Activated CD8-positive, alpha-beta memory T cell treated with anti-CD3 and anti-CD28 coated beads for 1 hour (primary cell): ENCODE measurements at places on chromosomes 5 and 9.

DNA sequence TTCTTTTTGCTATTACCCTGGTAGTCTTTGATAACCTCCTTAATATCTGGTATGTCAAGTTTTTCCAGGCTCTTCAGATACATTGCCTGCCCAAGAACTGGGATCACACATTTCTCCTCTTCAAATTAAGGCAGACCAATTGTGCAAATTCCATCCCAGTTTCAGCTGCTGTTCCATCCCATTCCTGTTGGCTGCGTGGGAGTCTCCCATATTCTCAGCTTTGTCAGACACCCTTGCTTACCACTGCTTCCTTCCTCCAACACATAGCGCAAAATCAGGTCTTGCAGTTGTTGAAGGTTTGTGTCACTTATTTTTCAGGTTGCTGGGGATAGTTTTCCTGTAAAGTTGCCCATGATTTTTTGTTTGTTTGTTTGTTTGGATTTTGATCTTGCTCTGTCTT, 15.2 kb downstream of the HCN1 start:
- DNase-seq, result no peak

DNA sequence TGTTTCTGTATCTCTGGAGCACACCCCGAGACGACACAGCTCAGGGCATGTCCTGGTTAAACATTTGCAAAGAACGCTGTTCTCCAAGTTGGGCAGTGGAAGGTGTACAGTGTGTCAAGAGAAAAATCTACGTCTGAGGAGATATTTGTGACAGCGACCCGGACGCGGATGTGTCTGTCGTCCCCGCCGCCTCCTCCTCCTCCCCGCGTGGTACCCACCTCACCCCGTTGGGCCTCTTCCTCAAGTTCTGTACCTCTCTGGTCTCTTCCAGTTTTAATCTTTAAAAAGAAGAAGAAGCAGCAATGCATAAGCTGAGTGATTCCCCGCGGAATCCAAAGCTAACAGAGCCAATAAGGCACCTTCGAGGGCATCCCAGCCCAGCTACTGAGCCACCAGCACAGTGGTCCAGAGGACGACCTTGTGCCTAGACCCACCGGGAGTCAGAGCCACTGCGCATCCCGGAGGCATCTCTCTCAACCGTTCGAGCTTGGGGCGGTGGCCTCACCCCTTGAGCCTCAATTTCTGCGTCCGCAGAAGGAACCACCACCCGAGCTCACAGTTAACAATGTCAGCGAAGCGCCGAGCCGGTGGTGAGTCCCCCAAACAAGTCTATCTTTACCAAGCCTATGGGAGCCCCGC, 467 bp downstream of the C9orf78 start:
- DNase-seq, result no peak

- DNase-seq, result peak; percentile 10
Measured at GRCh38 chr5:143434261-143435209, 31.0 kb upstream of the NR3C1 start.

GRCh38 chr5:73747696-73748380, 121.8 kb downstream of the ARHGEF28 start:
- no peak for DNase-seq

DNA sequence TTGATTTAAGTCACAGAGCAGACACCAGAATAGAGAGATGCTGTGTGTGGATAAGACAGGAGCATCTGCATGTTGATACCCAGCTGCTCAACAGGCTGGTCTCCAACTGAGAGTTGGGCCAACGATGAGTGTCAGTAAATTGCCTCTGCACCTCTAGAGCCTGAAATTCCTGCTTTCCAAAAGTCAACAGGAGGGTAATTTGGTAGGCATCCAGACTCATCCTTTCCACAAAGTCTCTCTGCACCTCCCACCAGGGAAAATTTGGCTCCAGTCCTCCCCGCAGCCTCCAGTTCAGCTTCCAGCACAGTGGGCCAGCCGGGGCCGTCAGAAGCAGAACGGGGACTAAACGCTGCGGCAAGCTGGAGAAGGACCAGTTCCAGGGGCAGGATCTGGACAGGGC, 136.9 kb downstream of the RFK start:
- DNase-seq, result no peak

- no peak for DNase-seq
Measured at GRCh38 chr5:178423901-178424809, 166.0 kb downstream of the COL23A1 start.

DNA sequence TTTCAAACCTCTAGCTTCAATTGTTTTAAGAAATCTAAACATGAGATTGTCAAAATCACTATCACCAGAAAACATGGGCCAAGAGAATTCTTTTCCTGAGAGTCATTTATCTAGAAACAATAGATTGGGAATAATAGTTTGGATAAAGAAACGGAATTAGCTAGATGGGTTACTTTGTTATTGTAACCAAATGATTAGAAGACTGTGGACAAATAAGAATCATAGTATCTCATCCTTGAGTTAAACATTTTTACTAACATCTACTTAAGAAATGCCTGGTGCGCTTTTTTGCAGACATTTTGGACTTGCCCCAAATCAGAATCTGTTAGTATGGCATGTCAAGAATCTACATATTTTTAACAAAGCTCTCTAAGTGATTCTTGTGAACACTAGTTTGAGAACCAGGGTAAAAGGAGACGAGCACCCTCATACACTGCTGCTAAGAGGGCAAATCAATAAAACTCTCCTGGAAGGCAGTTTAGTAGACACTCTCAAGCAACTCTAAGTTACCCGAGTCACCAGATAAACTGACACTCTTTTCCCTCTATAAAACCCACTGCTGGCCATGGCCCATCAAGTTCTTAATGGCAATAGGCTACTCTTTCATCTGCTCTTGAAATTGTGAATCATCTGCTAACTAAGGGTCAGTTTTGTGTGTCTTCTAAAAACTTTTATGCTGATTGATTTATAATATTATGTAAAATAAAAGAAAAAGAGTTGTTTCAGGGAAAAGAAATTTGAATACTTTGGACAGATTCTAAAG, 39.1 kb downstream of the TPD52L3 start:
- no peak for DNase-seq

GRCh38 chr9:95143591-95144561, 173.6 kb downstream of the FANCC start:
- no peak for DNase-seq
